Astrocyte of the cerebellum (primary cell): ENCODE measurements at places on chromosomes 2 and 18.
A peak's percentile ranks its signal among the peaks of the same experiment; 100 is the strongest.

DNA sequence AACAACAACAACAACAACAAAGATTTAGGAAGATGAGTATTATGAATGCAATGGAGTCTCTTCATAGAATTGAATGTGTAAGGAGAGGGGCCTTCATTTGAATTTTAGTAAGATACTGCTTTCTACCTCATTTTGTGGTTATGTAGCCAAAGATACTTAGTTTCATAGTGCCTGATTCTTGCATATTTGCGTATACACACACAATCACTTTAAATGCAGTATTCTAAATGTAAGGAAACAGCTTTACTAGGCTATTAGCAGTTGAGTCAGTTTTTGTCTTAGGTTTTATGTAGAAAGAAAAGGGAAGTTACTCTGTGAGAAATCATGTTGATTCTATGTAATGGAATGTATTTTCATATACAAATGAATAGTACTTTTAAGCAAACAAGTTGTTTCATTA is 80.5 kb downstream of the HAUS1 start:
- DNase-seq = no peak

DNA sequence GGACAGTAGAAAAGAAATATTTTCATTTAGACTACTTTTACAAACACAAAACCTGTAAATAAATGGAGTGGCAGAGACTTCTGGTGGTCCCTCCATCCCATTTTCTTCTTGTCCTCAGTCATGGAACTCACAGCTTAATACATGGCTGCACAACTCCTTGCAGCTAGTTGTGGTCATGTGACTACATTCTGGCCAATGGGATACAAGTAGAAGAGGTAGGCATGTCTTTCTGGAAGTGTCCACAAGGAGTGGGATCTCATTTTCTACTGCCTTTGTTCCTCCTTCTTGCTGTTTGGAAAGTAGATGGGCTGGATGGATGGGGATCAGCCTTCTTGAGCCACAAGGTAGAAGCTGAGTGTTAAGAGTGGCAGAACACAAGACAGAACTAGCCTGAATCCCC is 555.8 kb downstream of the SATB2 start:
- DNase-seq = no peak

GRCh38 chr2:220491670-220492069 is 864.2 kb downstream of the SLC4A3 start:
- DNase-seq = no peak

- peak; percentile 28 for DNase-seq
Measured at GRCh38 chr2:203650860-203651613, 55.4 kb upstream of the CD28 start.

- peak; percentile 19 for DNase-seq
Measured at GRCh38 chr2:241217320-241218031, 29.0 kb downstream of the ANO7 start.

DNA sequence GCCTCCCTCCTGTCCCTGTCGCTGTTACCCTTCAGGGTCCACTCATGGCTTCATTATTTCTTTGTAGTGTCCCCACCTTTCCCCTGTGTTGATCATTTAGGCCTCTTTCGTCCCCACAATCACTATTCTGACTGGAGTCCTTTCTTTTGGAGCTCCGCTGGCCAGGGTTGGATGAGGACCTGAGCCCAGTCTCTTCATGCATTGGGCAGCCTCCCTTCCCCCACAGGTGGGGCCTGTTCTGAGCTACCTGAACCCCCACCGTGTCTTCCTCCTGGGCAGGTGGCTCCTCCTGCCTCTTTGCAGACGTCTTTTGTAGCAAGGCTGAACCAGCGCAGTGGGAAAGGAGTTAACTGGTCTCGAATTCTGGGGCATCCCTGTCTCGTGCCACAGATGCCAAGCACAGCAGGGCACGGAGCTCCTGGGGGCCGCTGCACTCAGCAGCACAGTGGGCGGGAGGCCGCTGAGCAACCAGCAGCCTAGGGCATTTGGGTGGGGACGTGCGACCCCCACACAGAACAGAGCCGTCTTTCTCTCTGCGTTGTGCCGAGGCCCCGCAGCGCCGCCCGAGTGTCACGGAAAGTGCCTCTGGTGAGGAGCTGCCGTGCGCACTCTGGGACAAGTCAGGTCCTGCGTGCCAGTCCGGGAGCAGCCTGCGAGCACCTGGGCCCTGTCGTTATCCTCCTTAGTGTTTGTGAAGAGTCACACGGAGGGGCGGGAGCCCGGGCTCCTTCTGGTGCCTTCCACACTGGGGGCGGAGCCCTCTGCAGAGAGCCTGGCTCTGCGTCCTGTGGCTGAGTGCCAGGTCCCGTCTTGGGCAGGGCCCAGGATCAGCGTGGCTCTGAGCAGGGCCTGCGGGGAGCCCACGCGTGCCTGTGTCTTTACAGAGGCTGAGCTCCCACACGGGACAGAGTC is 130.1 kb downstream of the NFATC1 start:
- DNase-seq = no peak

DNA sequence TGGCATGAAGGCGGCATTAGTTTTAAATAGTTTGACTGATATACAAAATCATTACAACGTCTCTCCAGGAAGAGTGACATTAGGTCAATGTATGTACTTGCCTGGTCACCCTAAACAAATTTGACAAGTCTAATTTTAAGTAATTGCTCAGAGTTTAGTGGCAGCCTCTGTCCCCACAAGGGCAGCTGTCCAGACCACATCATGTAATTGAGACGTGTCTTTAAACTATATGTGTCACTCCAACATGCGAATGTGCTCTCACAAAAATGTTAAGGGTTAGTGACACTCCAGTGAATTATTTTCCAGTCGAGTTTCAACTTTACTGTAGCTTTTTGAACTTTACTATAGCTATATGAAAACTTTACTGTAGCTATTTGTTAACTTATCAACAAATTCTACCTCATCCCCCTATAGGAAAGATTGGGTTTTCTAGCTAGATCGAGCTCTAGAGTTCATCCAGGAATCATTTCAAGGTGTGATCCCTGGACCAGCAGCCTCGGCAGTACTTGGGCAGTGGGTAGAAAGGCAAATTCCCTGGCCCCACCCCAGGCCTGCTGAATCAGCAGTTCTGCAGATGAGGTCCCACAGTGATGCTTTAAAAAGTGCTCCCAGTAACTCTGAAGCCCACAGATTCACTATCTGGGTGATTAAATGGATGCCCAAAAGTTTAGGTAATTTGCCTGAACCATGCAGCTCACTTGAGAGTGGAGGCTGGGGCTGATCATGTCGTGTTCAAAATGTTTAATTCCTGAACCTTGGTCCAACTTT is 66.4 kb upstream of the POU3F3 start:
- DNase-seq = no peak

DNA sequence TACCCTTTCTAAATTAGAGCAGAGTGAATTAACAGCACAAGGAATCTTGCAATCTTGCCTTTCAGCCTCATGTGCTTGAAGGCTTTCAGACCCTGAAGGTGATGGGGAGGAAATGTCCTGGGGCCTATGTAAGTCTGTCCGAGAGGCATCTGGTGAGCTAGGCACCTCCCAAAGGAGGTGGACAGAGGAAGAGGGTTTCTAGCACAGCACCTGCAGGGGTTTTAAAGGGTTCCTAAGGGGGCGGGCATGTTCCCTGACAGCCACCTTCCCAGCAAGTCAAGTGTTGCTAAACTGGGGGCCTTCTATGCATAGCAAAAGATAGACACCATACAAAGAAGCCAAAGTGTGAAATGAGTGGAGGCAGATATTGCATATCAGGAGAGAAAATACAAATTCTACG is 88.5 kb downstream of the CDH2 start:
- DNase-seq = no peak

GRCh38 chr2:229403296-229403695 is 132.2 kb upstream of the PID1 start:
- no peak for DNase-seq

GRCh38 chr2:67322353-67323001 is 74.7 kb upstream of the ETAA1 start:
- peak; percentile 19 for DNase-seq

DNA sequence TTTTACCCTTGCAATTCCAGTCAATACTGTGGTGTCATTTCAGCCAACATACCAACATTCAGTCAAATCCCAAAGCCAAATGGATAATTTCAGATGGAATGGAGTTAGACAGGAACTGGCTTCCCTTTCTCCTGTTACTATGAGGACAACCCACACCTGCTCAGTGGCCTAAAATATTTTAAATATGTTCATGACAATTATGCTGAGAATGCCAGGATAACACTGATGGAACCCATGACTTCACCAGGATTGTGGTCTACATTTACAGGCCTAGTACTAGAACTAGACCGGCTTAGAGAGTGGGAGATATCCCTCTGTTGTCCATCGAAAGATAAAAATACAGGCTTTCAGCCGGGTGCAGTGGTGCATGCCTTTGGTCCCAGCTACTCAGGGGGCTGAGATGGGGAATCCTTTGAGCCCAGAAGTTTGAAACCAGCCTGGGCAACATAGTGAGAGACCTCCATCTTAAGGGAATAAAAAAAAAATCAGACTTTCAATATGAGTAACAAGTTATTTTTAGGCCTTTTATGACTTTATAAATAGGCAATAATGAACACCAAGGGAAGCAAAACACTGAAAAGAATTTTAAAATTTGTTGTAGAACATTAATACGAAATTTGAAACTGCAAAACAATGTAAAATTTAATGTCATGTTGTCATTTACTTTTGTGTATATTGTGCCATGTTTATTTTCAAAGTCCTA is 14.2 kb downstream of the GPATCH11 start:
- DNase-seq = no peak

GRCh38 chr2:64260817-64261216 is 116.6 kb upstream of the PELI1 start:
- no peak for DNase-seq

DNA sequence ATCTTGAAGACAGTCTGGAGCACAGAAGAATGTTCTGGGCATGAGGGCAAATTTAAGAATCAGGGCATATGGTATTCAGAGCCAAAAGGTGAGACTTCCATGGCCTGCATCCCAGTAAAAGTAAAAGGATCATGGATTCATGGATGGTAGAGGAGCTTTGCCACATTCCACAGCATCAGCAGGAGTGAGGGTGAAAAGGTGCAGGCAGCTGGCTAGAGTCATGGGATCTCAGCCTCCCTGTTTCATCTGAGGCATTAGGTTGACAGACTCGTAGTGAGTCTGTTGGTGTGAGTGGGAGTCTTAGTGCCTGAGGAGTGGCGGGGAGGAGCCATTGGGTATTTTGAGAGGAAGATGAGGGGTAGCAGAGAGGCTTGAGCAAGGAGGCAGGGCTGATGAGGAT is 301.6 kb downstream of the CYP26B1 start:
- no peak for DNase-seq

DNA sequence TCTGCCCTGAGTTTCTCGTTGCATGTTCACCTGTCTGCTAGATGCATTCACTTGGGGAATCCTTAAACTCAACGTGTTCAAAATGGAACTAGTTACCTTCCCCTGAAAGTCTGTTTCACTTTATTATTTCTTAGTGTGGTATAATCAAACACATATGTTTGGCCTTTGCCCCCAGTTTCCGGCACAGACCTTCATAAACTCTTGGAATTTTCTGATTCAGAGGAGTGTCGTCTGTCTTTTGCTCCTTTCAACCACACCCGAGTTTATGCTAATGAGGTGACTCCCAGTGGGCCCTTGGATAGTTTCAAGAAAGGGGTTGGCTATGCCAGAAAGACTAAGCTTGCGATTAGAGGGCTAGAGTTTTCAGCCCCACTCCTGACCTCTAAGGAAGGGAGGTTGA is 198.9 kb downstream of the CDCA7 start:
- DNase-seq = no peak

GRCh38 chr2:53403792-53404413 is 363.7 kb upstream of the CHAC2 start:
- no peak for DNase-seq

GRCh38 chr18:79506191-79507075 is 110.7 kb downstream of the NFATC1 start:
- DNase-seq = no peak

- DNase-seq = no peak
Measured at GRCh38 chr2:172242961-172243360, 140.3 kb upstream of the DLX2 start.

DNA sequence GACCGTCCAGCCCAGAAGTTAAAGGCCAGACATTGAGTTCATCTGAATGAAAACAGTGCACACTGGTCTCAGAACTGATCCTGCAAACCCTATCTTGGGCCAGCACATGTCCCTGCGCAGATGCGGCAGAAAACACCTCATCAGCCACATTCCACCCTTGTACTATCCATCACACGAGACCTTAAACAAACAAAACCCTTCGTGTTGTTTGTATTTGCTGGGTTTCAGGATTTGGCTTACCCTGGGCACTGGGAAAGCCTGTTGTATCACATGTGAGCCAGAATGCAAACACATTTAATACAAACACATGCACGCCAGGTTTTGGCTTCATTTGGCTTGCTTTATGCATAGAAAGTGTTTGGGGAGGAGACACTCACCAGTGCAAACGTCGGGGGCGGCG is 12.5 kb downstream of the WIPF1 start:
- DNase-seq = no peak

GRCh38 chr2:174171686-174172445 is 76.5 kb downstream of the OLA1 start:
- DNase-seq = no peak

DNA sequence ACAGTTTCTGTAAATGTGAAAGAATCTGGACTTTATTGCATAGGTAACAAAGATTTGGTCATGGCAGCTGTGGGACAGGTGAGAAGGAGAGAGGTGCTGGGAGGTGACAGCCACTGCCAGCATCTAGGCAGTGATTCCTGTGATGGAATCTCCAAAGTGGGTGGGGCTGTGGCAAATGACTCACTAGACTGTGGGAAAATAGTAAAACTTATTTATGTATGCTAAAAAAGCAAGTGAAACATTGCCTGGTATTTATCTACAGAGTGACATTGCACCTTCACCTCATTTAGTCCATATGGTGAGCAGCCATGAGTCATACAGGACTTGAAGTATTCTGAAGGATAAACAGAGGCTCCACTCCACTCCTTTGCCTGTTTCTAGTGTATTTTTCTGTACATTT is 145.3 kb upstream of the MEX3C start:
- peak; percentile 53 for DNase-seq

DNA sequence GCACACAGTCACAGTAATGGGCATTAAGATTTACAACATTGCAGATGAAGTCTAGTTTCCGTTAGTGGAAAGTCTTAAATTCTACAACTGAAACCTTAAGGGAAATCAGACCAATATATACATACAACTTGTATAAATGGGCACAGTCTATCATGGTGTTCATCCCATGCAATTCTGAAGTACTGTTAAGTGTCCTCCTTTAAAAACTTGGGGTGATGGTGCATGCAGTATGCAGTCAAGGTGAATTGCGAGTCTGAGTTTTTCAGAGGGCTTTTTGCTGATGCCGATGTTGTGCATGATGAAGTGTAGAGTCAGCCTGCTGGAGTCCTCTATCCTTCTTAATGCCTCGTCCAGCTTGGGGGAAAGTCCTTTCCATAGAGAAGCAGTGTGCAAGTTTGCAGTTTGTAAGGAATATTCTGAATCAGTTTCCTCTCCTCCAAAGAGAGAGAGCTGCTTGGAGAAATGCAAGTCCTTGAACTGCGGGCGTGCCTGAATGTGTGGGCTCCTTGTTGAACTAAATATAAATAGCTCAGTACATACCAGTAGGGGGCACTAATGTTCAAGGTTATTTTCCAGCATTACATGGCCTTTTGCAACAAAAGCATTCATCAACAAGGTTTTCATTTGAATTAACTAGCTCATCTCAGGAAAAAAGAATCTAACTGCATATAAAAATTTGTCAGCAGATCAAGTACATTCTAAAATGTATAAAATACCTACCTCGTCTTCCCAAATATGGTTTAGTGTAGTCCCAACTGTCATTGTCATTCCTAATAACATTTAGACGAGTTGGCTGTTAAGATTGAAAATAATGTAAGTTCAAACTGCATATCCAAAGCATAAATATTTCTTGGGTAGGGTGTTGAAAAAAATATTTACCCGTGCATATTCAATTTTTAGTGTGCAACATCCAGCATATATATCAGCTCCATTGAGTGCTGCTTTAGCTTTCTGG is 21.3 kb downstream of the HNRNPLL start:
- peak; percentile 70 for DNase-seq

GRCh38 chr18:75865639-75866038 is 438.1 kb upstream of the SMIM21 start:
- no peak for DNase-seq
